Germinal center (tissue), 1 donor: ENCODE measurements at places on chromosomes 11 and 22.

GRCh38 chr11:62601122-62601371 lies 618 bp downstream of the MTA2 start:
- peak; percentile 40 for DNase-seq

DNA sequence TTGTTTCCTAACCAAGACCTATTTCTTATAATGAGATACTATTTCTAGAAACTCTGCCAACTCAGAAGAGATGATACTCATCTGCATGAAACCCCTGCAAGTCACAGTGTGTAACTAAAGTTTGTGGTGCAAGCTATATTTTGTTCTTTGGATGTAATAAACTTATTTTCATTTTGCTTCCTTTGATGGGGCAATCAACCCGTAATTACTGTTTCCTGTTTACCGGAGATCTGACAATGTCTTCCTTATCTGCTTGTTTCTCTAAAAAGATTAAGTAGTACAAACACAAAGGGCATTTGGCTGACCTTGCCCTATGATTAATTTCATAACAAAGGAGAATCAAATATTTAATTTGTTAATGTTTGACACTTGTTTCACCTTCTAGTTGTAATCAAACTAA lies 846.6 kb upstream of the ANO3 start:
- DNase-seq: no peak

GRCh38 chr11:127191689-127192088 lies 191.1 kb upstream of the KIRREL3 start:
- DNase-seq: no peak

DNA sequence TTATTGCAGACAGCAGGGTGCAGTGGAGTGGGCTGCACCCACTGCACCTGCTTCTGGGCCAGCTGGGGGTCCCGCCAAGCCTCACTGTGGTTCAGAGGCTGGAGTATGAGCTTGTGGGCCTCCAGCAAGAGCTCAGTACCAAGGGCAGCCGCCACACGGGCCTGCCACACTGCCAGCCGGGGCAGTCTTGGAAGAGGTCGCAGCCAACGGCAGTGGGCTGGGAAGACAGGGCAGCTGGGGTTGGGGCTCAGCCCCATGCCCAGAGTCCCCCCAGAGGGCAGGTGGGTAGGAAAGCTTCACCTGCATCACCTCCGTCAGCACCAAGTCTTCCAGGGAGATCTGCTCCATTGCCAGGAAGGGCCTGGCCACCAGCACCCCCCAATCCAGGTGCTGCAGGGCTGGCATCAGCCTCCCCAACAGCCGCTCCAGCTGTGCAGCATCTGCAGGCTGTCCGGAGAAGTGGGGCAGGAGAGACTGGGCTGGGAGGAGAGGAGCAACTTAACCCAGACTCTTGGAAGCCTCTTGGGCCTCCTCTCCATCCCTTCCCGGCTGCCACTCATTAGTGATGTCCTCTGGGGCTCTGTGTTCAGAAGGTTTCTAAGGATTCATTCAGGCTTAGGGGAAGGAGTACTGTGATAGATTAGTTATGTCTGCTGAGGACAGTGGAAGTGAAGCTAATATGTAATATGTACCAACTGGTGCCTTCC lies 1.1 kb upstream of the GSTT4 start:
- DNase-seq: no peak

GRCh38 chr22:46070215-46070802 lies 80.0 kb upstream of the PPARA start:
- no peak for DNase-seq

DNA sequence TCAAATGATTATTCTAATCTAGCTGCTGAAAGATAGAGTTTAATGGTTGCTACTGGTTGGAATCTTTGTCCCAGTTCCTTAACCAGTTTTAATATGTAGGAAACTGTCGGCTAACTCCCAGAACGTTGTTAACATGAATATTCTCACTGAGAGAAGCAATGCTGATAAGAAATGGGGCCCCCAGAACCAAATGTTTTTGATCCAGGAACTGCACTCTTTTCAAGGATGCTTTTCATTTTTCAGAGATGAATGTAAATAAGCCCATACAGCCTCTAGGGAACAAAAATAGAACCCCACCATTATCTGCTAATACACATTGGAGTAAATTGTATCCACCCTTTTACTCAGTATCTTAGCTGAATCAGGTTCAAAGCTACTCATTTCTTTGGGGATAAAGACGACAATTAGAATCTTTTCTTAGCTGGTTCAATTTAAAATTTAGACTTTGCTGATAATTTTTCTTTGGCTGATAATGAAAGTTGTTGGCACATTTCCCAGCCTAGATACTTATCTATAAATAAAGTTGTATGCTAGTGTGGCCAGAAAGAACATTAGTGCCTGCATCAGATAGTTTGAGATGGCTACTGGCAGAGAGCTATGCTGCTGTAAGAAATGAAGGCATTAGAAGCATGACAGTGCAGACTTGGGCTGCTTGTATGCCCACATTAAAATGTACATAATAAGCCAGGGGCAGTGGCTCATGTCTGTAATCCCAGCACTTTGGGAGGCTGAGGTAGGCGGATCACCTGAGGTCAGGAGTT lies 323.3 kb upstream of the PDGFD start:
- DNase-seq: no peak

GRCh38 chr11:132632641-132633124 lies 899.6 kb downstream of the OPCML start:
- DNase-seq: no peak

DNA sequence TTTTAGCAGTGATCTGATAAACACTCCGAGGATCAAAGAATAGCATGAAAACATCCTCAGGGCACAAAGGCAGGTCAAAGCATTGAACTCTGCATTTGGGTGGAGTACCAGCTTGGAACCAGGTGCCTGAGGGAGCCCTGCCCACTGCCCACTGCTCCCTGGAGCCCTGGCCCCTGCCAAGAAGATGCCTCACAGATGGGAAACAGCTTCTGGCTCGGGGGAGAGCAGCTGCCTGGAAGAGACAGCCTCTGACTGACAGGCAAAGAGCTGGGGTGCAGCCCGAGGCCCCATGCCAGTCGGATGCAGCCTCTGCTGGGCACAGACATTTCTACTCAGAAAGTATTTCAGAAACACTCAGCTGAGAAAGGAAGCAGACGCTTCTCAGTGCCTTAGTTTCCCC lies 13.2 kb downstream of the LMO1 start:
- DNase-seq: no peak

GRCh38 chr11:74465291-74465708 lies 2.0 kb downstream of the KCNE3 start:
- DNase-seq: no peak

GRCh38 chr11:61587541-61587941 lies 6.7 kb upstream of the SYT7 start:
- peak; percentile 38 for DNase-seq

- DNase-seq: no peak
Measured at GRCh38 chr11:6351782-6352382, 31.6 kb upstream of the CAVIN3 start.

- DNase-seq: no peak
Measured at GRCh38 chr11:72813740-72814285, 398 bp upstream of the ATG16L2 start.

- no peak for DNase-seq
Measured at GRCh38 chr11:10502770-10503169, 38.2 kb downstream of the RNF141 start.

DNA sequence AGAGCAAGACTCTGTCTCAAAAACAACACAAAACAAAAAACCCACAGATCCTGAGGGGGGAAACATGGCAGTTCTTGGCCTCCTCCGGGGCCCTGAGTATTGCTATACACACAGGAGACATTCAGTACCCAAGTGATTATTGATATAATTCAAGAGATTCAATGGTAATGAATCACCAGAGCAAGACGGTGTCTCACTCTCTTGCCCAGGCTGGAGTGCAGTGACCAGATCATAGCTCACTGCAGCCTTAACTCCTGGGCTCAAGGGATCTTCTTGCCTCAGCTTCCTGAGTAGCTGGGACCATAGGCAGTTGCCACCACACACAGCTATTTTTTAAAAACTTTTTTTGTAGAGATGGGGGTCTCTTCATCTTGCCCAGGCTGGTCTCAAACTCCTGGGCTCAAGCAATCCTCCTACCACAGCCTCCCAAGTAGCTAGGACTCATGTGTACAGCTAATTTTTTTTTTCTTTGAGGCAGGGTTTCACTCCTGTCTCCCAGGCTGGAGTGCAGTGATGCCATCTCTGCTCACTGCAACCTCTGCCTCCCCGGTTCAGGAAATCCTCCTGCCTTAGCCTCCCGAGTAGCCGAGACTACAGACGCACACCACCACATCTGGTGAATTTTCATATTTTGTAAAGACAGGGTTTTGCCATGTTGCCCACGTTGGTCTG lies 21.8 kb upstream of the PIK3C2A start:
- DNase-seq: no peak

DNA sequence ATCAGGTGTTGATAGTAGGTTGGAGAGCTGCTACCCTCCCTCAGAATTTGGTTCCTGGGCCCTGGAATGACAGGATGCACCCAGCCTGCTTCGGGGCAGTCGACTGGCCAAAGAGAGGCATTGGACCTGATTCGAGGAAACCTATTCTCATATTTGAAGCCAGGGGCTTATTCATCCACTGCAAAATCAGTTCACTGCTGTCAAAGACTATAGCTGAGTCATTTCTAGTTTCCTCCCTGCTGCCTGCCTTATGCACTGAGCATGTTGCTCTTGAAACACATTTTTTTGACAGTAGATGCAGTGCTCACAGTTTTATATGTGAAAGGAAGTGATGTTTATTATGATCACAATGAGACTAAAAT lies 565.4 kb downstream of the ETS1 start:
- no peak for DNase-seq

GRCh38 chr11:126138636-126139035 lies 72.8 kb downstream of the RPUSD4 start:
- DNase-seq: no peak

GRCh38 chr11:68714060-68714856 lies 29.9 kb downstream of the GAL start:
- DNase-seq: no peak

- no peak for DNase-seq
Measured at GRCh38 chr11:44450295-44450932, 115.0 kb upstream of the CD82 start.

- no peak for DNase-seq
Measured at GRCh38 chr11:17588721-17589120, 41.7 kb downstream of the OTOG start.

GRCh38 chr22:39954584-39955055 lies 5.6 kb upstream of the TMA7B start:
- DNase-seq: no peak

DNA sequence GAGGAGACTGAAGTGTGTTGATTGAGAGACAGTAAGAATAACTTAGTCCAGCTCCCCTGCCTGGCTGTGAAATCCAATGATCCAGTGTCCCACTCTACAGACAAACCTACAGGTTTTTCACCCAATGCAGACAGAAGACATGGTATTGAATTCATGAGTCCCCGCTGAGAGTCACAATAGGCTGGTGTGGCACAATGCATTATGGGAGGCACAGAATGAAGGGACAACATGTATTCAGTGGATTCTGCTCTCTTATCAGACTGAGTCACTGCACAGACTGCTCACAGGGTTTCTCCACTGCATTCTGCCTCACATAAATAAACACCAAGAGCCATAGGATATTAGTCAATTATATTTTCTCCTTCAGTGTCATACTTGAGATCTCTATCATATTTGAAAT lies 55.2 kb upstream of the TOP3B start:
- DNase-seq: no peak

DNA sequence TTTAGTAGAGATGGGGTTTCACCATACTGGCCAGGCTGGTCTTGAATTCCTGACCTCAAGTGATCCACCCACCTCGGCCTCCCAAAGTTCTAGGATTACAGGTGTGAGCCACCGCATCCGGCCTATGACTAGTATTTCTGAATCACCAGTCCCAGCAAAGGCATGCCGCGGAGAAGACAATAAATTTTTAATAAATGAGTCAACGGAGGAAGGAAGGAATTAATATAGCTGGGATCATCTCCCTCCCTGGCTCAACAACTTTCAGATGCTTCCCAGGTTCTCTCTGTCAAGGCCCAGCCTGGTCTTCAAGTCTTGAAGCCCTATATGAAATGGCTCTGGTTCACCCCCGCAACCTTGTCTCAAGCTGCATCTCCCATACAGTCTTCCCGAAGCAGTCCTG lies 45.7 kb downstream of the CYTH4 start:
- DNase-seq: no peak

DNA sequence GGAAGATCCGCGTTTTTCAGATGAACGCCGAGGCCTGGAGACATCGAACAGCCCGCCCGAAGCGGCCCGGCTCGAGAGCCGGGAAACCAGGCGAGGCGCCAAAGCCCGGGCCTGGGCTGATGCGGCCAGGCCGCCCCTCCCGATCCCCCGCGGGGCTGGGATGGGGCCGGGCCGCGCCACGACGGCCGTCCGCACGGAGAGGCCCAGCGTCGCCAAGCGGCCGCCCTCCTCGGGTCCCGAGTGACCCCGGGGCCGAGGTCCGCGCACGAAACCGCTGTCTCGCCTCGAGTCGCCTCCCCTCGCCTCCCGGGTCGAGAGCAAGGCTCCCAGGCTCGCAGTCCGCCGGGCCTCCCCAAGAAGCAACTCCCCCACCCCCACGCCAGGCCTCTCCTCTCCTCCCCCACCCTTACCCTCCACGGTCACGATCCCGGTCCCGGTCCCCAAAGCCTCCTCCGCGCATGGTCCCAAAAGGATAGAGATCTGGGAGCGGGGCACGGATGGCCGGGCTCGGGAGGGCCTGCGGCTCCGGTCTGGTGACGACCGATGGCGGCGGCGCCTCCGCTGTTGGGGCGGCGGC lies 482 bp downstream of the DDX17 start:
- DNase-seq: peak; percentile 71

DNA sequence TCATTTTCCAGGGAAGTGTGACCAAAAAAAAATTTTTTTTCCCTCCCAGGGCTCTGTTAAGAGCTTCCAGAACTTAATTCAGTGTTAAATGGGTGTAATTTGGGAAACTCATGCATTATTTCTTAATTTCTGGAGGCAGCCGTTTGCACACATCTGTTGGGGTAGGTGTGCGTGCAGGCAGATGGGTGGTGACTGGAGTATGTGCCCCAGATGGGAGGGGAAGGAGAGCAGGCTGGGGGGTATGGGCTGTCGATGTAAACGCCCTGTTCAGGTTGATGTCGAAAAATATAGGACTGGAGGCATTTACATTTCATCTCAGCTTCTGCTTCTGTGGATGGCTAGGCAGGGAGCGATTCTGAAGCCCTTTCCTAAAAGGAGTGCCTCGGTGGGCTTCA lies 13.7 kb upstream of the SHISAL1 start:
- no peak for DNase-seq

DNA sequence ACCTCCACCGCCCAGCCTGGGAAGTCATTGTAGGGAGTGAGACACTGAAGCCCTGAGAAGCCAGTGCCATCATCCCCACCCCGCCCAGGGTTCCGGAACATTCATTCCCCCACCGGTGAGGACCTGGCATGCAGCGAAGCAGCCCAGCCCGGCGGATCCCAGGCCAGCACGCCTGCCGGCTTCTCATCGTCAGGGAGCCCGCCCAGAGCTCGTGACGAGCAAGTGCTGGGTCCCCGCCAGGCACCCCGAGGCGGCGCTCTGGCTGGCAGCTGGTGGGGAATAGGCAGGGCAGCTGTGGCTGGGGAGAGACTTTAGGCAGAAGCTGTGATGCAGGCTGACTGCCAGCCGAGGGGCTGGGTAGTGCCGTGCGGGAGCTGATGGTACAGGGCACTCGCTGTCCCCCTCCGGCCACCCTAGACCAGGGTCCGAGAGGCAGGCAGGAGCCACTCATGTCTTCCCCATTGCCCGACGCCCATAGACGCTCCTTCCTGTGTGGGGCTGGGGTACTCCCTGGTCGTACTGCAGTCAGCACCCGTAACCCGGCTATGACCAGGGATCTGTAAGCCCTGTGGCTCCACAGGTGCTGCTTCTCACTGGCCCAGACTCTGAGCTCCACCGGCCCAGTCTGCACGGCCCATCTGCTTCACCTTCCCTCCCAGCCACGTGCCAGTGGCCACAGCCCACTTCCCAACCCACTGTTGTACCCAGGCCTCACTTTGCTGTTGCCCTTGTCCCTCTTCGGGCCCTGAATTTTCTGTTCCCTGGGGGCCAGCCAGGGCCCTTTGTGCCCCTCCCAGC lies 24.5 kb upstream of the CABP7 start:
- no peak for DNase-seq
